8988T (cell line): ENCODE measurements at places on chromosomes 3 and 15.

DNA sequence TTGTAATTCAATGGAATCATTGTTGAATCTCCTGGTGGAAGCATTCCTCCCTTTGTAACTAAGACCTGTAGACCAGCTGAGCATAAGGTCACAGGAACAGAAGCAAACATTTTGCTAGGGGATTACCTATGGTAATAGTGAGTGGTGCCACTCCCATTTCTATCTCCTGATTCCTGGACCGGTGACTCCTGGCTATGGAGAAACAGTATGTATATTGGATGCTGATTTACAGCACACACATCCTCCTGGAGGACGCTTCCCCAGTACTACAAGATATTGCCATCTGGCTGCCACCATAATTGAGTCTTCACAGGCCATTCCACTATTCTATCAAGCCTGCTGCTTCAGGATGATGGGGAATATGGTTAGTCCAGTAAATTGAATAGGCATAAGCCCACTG is 33.3 kb upstream of the XCR1 start:
- no peak for DNase-seq

DNA sequence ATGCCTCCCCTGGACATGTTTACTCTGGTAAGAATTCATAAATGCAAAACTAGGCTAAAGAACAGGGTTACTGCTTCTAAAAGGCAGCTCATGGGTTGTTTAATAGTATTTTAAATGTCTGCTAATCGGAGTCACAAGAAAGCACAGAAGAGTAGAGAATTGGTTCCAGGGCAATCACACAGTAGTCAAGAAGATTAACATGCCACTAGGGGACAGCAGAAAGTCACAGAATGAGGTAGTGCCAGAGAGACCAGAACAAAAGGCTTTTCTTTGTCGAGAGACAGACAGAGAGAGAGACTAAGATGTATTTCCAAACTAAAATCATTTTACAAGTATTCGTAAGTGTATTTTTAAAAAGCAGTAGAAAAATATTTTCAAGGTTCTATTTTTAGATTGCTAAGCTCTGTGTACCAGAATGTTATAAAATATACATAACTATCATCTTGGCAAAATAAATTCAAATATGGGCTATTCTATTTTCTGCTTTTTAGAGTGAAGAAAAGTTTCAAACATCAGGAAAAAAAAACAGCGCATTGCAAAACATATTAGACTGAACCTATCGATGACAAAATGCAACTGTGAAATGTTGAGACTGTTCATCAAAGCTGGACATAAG is 78.3 kb upstream of the CDIN1 start:
- no peak for DNase-seq

- DNase-seq, result no peak
Observed at GRCh38 chr3:103025880-103026279, 591.1 kb downstream of the ZPLD1 start.

GRCh38 chr3:160757233-160758106 is 1.4 kb downstream of the PPM1L start:
- no peak for DNase-seq

DNA sequence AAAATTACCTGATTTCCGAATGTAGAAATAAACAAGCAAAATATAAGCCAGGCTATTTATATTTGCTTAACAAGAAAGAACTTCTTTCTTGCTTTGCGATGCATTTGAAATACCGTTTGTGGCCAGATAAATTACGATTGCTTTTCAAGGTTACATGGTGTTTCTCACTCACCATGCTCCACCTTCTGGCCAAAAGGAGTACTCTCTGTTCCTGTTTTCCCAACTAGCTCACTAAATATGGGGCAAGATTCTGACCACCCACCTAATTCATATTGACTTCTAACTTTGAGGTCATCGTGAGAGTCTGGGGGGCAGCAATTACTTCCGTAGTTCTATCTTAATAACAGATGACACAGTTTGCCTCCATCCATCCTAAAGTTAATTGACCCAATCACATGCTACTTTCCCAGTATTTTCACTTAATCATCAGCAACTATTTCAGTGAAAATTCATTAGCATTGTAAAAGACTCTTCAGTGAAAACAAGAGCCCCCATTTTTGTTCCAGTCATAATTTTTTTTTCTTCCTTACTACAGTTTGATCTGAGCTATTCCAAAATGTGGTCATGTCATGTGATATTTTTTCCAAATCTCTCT is 25.9 kb downstream of the ACP3 start:
- no peak for DNase-seq

GRCh38 chr3:27105904-27106303 is 263.3 kb downstream of the NEK10 start:
- DNase-seq, result no peak

DNA sequence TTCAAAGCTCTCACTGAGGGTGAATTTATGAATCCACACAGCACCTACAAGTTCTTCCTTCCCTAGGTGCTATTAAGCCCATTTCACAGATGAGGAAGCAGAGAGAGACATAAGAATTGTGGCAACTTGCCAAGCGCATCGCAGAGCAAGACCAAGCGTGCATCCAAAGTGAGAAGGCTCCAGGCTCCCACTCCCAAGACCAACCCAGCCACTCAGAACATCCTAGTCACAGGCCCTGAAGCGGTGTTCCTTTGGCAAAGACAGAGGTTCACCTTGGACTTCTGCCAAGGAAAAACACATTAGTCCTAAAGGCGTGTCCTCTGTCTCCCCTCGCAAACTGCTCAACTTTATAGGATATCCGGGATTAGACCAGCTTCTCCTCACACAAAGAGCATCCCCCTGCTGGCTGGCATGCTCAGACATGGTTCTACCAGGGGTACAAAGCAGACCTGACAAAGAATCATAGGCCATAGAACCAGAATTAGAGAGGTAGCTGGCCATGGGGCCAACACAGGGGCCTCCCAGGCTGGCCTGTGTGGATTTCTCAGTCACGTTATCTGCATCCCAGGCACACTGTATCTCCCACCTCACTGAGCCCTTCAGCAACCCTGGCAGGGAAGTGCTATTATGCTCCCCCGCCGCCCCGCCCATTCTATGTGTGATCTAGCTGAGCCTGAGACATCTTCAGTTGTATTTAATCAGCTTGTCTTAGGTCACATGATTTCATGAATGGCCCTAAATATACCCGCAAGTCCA is 160.2 kb downstream of the FOXP1 start:
- no peak for DNase-seq

GRCh38 chr15:42734076-42734672 is 2.8 kb downstream of the CDAN1 start:
- DNase-seq, result no peak

DNA sequence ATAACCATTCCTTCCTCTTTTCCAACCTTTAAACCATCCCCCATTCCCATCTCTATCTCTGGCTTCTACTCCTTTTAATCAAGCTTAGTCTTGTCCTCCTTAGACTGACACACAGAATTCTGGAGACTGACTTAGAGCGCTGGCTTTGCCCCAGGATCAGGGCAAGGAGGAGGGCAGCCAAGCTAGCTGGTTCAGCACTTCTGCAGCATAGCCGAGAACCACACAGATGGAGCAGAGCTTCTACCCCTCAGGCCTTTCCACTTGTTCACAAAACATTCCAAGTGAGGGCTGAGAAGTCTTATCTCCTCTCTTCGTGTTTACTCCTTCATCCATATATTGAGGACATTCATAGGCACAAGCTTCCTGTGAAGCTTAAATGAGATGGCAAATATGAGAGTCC is 246.5 kb upstream of the PEX5L start:
- no peak for DNase-seq

DNA sequence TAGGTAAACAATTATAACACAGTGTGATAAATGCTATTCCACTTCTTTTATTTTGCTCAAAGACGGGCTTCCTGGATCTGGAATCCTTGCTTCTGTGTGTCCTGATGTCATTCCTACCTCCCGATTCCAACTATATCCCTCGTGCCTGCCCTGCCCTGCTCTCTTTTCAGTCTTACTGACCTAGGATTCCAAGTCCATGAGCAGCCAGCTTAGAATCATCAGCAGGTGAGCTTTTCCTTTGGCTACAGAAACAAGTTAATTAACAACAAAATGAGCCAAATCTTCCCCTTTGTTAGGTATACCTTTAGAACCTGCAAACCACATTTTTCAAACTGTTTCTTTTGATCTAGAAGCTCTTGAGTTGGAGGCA is 21.9 kb upstream of the KPNA1 start:
- no peak for DNase-seq

GRCh38 chr3:119620899-119621298 is 23.2 kb downstream of the PLA1A start:
- no peak for DNase-seq

DNA sequence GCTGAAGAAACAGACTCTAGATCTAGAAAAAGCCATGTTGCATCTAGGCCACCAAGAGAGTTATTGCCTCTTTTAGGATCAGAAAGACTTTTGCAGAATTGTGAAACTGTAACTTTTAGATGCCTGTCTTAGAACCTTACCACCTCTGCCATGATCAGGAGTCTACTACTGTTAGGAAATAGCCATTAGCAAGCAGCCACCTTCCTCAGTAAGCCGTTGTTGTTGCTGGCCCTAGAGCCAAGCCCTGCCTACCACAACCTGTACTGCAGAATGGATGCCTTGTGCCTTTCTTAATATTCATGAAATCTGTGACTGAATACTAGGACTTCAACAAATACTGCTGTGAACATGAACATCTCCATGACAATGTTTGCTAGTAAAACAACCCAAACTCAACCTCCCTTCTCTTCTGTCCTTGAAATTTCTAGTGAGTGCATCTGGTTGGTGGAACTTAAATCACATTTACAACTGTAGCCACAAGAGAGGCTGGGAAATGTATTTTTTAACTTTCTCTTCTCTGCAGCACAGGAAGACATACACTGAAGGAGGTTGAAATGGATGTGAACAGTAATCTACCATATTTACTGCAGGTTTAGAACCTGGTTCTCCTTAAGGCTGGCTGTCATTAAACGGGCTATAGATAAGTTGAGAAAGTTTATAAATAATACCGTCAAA is 20.7 kb downstream of the RASA2 start:
- no peak for DNase-seq

DNA sequence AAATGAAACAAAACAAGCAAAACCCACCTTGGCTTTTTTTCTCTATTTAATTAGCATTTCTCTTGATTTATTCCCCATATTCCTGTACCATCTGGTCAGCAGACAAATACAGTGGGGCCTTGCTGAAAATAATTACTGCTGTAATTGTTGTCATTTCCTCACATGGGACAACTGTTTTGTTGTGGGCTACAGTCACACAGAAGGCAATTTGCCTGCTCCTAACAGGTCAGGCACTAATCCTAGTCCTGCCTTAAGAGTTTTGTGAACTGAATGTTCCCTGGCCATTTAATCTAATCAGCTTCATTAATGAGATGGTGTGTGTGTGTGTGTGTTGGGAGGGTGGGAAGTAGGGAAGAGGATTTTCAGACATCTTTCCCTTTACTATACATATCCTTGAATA is 11.6 kb downstream of the TRPC1 start:
- no peak for DNase-seq

DNA sequence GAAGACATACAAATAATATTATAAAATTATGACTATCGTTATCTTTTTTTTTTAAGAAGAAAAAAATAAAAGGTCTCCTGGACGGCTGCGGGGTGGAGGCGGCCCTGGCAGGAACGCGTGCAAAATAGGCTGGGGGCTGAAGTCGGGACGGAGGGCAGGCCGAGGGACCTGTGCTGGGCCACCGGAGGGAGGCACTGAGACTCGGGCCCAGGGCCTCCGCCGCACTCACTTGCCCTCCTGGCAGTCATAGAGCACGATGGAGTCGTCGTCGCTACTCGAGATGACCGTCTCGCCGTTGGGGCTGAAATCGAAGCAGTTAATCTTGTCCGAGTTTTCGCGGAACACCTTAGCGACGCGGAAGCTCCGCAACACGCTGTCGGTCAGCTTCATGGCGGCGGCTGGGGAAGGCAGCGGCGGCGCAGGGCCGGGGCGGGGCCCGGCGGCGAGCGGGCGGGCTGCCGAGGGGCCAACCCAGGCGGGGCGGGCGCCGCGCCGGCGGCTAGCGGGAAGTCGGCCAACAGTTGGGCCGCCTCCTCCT is 408 bp downstream of the WDR82 start:
- no peak for DNase-seq

DNA sequence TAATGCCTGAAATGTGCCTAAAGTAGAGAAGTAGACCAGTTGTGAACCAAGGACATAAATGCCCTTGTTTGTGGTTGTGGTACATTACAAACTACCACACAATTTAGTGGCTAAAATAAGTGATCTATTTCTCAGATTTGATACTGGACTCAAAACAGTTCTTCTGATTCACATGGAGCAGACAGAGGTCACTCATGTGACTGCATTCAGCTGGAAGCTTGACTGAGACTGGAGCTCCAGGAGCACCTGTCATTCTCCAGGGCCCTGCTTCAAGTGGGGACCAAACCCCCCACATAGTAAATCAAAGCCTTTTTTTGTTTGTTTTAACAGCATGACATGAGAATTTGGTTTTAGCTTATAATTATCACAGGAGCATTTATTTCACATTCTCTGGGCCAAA is 301.2 kb downstream of the OXSM start:
- no peak for DNase-seq

DNA sequence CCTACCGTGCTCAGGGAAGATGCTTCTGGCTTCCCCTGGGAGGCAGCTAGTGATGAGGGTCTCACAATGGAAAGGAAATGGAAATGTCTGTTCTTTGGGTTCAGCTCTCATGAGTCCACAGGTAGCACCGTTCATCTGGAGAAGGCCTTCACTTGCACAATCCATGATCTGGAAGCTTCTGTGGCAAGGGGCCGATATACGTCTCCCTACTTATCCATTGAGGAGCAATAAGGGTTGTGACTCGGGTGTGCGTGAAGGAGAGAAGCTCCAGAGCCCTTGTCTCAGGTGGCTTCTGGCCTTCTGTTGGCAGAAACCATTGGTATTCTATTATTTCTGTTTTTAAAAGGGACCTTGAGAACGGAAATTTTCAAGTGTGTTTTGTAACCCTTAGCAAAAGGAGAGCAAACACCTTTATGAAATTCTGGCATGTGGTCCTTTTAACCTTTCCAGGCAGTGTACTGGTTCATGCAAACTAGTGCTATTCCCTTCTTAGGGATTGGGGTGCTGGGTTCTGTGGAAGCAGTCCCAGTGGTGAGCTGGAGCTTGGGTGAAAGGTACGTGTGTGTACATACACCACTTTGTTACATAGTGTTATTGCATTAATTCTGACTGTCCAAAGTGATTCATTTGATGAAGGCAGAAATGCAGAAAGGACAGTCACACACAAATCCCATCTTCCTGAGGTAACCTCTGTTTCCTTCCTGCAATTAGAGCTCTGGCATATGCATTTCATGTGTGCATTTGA is 32.5 kb downstream of the KLF13 start:
- DNase-seq, result no peak

GRCh38 chr3:182235504-182235903 is 523.8 kb downstream of the SOX2 start:
- DNase-seq, result no peak

DNA sequence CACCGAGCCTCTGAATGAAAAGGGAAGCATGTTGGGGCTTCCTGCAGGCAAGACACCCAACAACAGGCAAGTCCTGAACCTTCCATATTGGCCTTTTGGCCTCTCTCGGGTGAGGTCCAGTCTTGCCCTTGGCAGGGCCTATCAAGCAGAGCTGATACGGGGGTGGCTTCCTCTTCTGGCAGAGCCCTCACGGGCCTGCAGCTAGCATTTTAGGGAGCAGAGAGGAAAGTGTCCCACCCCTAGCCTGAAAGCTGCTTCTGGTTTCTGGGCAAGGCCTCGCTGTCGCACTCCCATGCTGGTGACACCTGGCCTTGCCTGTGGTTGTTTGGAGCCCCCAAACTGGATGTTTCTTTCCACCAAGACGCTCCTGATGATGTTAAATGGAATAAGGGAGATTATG is 31.8 kb upstream of the CTSH start:
- DNase-seq, result no peak
